ENCODE measurements at places on chromosomes 5 and 9. TPM values are rescaled to one million over a fixed set of nuclear protein-coding genes. Genes with fewer than 3 reads are reported as not detected.

TRAF1 gene
- total RNA-seq = 1.4 TPM

- no peak for DNase-seq
These were observed 33.8 kb upstream of the PANK3 start for GRCh38 chr5:168612996-168613395.

DNA sequence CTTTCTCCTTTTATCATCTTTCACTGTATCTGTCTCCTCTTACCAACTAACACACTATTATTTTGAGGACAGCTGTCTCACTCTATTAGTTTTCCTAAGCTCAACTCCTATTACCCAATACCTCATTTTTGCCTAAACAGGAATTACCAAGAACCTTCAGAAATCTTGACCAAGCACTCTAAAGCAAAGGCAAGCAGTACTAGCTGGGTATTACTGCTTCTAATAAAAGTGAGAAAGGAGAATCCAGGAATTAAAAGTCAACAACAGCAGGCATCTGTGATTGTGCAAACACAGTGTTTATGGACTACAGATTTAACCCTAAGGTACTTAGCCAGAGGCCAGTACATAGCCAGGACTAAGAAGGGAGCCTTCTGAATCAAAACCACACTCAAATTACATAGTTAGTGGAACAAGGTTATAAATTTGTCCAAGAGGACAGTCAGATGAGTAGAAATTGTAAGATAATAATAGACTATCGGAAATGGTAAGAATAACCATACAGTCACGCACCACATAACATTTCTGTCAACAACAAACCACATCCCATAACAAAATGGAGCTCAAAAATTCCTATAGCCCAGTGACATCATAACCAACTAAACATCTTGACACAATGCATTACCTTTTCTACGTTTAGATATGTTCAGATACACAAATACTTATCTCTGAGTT, 8.3 kb downstream of the RFX3 start:
- no peak for DNase-seq

- DNase-seq = no peak
These were observed 32.6 kb downstream of the SSBP2 start for GRCh38 chr5:81718300-81718699.

DNA sequence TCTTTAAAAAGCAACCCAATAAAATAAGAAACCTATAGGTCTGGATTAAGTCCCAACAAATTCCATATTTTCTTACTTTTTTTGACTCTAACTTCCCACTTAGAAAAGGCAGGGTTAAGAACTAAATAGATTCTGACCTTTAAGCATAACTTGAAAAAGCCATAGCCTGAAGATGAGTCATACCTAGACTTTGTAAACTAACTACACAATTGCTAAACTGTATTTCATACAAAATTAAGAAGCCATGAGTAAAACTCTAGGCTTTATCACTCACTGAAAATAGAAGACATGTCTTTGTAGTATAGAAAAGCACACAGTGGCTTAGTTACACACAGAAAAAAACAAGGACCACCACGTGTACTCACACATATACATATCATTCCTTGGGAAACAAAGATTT, 51.5 kb downstream of the MLLT3 start:
- DNase-seq = no peak
